T-helper 17 cell (primary cell): ENCODE measurements at places on chromosomes 3 and 15.

- no peak for DNase-seq
Observed at GRCh38 chr3:12395349-12396012, 88.8 kb upstream of the TSEN2 start.

- no peak for DNase-seq
Observed at GRCh38 chr3:139302084-139302800, 41.6 kb upstream of the MRPS22 start.

DNA sequence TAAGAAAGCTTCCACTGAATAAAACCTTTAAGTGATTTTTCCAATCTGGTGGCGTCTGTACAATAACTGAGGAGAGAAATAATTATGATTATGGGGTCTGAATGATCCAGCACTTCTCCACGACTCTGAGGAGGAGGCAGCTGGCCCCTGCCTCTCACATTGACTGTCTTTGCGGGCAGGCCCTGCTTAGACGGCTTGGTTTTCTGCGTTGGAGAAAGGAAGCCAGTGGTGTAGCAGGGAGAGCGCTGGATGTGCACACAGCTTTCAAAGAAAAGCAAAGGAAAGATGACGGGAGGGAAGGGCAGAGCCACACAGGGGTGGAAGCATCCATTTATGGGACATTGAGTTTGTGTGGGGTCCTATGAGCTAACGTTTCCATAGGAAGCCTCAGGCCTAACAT lies 62.5 kb downstream of the MGLL start:
- no peak for DNase-seq

DNA sequence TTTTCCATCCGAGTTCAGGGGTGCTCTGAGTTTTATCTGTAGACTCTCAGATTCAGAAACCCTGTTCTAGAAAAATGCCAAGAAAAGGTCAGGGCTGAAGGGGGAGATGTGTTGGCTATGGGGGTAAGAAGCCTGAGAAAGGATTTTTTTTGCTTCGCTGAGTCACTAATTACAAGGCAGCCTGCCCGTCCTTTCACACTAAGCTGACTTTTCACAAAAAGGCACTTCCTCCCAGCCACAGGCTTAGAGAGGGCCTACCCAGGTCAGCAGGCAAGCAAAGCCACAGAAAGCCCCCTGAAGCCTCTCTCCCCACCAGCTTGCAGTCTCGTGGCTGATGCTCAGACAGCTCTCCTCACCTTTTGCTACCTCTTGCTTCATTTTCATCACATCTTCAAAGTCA lies 192.6 kb upstream of the PRICKLE2 start:
- no peak for DNase-seq

DNA sequence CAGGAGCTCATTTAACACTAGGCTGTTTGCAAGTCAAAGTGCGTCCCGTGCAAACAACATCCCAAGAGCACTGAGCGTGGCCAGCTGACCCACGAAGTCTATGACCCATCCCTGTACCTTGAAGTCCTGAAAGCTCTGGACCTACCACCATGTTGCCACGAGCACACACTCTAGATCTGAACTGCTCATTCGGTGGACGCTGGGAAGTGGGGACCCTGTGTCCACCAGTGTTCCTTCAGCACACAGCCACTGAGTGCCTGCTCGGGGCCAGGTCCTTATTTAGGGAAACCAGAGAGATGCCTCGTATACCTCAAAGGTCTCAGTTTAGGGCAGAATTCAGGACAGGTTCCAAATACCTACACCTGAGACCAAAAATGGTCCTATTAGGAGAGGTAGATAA lies 236.9 kb downstream of the XXYLT1 start:
- DNase-seq: no peak

DNA sequence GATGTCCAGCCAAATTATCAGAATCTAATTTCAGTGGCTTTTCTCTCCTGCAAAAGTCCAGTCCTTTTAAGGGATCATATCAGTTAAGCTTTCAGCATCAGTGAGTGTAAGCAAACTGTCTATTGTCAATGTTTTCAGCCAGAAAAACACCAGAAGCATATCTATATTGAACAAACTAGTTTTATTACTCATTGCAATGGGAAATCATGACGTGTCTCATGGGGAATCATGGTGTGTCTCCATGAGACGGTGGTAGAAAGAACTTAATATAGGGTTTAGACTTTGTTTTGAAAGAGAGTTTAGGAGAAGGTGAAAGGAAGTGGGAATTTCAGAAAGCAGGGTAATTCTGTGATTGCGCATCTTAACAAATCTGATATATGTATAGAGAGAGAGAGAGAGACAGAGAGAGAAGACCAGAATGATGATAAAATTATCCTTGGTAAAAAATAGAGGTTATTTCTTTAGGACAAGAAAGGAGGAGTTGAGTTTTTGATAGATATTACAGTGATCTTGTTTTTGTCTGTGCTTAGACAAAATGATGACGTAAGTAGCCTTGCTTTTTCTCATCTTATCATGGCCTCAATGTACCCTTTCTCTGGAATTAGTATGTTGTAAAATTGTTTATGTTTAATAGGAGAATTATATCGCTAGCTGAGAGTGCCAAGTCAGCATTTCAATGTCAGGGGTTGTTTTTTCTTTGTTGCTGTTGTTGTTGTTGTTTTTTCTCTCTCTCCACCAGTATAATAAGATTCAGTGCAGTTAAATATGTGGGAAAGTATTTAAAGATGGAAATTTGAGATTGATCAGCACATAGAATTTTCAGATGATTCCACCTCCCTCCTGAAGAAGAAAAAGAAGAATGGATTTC lies 129.9 kb upstream of the OSTN start:
- DNase-seq: no peak

DNA sequence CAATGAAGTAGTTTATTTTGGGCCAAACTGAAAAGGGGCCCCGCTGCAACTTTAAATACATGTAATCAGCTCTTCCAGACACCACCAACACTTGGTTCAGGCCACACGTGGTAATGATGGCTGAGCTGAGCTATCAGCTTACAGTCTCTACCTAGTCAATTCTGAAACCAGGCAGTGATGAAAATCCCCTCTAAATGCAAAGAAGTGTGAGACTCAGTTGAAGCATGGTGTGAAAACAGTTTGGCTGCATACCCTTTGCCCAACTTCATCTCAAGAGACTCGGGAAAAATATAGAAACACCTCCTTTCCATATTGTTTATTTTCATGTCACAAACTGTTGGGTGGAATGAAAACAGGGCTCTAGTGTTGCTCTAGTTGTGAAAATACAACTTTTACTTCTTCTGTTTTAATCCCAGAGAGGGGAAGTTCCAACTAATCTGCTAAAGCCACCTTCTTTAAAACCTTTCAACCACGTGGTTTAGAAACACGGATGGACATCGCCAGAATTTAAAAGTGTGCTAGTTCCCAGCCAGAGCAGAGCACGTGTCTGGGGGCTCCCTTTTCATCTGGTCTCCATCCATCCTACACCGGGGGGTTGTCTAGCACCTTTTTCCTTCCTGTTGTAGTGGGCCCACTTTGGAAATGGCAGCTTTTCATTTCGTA lies 229.1 kb downstream of the EPHB1 start:
- no peak for DNase-seq

GRCh38 chr3:12230406-12230805 lies 58.5 kb upstream of the PPARG start:
- DNase-seq: no peak

- DNase-seq: no peak
Observed at GRCh38 chr3:181726351-181727330, 14.9 kb downstream of the SOX2 start.

DNA sequence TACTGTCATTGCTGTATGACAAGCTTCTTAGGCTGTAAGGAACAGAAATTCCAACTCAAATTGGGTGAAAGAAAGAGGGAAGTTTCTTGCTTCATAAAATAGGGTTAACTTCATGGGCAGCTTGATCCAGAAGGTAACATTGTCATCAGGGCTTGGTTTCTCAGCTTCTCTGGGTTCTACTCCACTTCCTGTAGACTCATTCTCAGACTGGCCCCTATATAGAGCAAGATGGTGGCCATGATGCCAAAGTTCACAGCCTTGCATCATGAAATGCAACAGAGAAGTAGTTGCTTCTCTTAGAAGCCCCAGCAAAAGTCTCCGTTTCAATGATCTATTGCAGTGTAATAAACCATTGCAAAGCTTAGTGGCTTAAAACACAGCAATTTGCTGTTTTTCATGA lies 33.6 kb downstream of the TMEM40 start:
- no peak for DNase-seq

- DNase-seq: no peak
Observed at GRCh38 chr15:67746450-67746849, 78.9 kb upstream of the SKOR1 start.

DNA sequence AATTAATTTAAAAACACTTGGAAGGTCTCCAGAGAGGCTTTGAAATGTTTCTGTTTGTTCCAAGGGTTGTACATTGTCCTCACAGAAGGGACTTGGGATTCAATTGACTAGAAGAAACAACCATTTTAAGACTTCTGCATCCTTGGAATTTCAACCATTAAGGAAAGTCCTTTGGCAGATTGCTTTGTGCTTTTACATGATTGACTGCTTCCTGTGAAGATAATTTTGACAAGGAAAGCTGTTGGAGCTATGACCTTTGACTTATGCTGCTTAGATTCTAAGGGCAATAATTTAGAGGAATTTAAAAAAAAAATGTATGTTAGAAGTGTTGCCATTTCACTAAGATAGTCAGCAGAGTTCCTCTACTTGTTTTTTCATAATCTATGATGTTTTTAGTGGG lies 483.9 kb upstream of the TBL1XR1 start:
- DNase-seq: no peak

DNA sequence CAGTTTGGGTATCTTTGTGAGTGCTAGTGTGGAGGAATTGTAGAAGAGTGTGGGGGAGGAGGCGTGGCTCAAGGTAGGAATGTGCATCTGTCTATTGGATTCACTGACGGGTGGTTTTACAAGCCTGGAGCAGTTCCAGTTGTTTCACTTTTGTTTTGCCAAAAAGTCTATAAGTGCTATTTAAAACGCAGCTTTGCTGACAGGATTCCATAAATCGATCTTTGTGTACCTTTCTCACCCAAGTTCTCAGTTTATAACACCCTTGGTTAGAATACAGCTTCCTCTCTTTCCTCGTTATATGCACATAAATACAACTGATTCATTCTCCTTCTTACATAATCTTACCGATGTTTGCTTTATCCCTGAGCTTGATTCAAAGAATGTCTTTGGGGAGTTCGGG lies 123.2 kb upstream of the UBE2E2 start:
- DNase-seq: no peak

DNA sequence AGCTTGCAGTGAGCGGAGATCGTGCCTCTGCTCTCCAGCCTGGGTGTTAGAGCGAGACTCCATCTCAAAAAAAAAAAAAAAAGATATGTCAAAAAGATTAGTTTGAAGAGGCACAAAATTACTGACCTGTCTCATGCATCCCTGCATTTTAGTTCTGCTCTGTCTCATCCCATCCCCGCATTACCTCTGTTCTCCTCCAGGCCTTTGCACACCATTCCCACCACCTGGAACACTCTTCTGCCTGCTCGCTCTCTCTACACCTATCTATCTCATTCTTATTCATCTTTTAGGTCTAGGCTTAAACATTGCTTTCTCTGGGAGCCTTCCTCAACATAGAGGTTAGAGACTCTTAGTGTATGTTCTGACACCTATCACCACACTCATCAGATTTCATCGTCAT lies 32.9 kb upstream of the ZNF770 start:
- no peak for DNase-seq

GRCh38 chr15:71052356-71052755 lies 62.9 kb upstream of the THSD4 start:
- DNase-seq: no peak

GRCh38 chr3:7876741-7877297 lies 624.8 kb upstream of the LMCD1 start:
- DNase-seq: no peak

GRCh38 chr15:76303909-76304308 lies 7.4 kb downstream of the ETFA start:
- DNase-seq: no peak

- DNase-seq: no peak
Observed at GRCh38 chr3:14523792-14524191, 16.4 kb downstream of the GRIP2 start.

- DNase-seq: no peak
Observed at GRCh38 chr3:7238565-7239295, 377.8 kb downstream of the GRM7 start.

GRCh38 chr3:123004201-123004918 lies 23.2 kb downstream of the SEMA5B start:
- DNase-seq: no peak

DNA sequence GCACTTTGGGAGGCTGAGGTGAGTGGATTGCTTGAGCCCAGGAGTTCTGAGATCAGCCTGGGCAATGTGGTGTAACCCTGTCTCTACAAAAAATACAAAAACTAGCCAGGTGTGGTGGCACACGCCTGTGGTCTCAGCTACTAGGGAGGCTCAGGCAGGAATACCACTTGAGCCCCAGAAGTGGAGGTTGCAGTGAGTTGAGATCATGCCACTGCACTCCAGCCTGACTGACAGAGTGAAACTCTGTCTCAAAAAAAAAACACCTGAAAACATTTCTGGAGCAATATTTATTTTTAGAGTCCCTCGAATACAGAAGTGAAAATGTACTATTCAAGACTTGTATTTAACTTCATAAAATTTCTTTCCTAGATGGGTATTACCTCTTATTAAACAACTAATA lies 4.6 kb downstream of the SPCS1 start:
- no peak for DNase-seq

DNA sequence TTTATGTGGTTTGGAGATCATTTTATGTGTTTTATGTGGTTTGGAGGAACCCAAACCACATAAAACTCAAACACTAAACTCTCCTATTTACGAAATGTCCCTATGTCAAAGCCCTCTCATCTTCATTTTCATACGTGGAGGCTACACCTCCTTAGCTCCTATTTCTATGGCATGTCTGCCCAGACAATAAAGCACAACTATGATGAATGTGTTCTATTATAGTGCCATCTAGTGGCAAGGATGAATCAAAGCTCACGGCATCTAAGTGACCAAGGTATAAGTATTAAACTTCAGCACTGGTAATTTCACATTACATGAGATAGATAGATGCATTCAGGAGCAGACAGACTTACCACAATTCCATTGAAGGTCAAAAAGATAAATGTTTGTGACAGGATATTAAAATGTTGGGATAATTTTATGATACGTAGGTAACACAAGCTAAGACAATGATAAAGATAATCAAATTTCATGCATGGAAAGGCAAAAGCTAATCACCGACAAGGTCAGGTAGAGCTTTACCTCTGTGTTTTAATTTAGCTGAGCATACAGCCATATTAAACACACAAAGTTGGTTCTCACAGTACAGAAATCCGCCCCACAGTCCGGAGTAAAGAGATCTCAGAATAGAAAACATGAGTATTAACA lies 130.6 kb upstream of the FHIT start:
- DNase-seq: no peak

DNA sequence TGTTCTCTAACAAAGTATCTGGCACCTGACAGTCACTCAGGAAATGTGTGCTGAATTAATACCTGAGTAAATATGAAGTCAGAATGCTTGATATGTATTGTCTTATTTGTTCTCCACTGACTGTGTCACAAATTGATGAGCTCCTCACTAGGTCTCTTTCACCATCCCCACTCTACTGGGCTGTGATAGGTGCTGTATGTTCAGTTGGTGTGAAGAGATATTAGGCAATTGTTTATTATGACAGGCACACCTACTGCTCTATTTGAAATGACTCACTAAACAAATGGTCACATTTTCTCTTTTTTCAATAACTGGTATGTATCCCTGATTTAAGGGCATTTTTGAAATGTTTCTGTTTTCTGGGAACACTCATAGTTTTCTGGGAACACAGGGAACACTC lies 25.2 kb upstream of the CCDC39 start:
- DNase-seq: no peak

GRCh38 chr3:119930286-119930685 lies 148.4 kb downstream of the NR1I2 start:
- no peak for DNase-seq
